ENCODE measurements at places on chromosomes 16 and 17.

GRCh38 chr16:86984991-86985647 lies 332.1 kb downstream of the C16orf95 start:
- no peak for DNase-seq

- DNase-seq = no peak
These were observed 83.2 kb upstream of the GNAO1 start for GRCh38 chr16:56108056-56108471.

DNA sequence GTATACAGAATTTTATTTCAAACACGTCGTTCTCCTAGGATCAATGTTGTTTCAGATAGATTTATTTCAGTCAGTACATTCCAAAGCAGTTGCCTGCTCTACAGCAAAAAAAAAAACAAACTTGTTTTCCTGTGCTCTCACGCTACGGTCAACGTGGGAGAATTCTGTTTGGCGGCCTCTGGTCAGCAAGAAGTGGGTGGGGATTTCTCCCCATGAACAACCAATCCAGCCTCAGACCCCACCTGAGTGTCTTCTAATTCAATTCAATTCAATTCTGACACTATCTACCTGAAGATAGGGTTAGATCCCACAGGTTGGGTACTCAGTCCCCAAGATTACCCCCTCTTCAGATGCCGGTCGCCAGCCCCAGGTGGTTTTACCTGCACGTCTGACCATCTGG lies 22.1 kb downstream of the C17orf58 start:
- DNase-seq = no peak

GRCh38 chr16:14321542-14321941 lies 250.4 kb downstream of the MRTFB start:
- DNase-seq = no peak

- DNase-seq = no peak
These were observed 139.9 kb upstream of the CACNG3 start for GRCh38 chr16:24116046-24116776.

DNA sequence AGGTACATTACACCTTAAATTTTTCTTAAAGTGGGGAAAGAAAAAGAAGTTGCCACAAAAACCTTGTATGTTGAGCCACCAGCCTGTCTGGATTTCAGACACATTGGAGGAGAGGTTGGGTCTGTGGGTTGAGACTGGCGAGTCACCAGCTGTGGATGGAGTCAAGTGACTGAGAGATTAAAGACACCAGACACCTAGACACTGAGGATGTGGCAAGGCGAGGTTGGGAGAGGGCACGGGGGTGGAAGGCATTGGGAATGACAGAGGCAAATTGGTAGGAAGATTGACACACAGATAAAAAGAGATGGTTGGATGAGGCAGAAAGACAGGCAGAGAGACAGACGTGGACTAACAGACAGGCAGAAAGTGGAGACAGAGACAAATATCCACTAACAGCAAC lies 49.6 kb downstream of the KCNJ12 start:
- DNase-seq = no peak

GRCh38 chr16:84546669-84547545 lies 42.4 kb upstream of the MEAK7 start:
- no peak for DNase-seq

- no peak for DNase-seq
These were observed 210.4 kb upstream of the N4BP1 start for GRCh38 chr16:48820379-48820778.

GRCh38 chr16:14182999-14183398 lies 111.9 kb downstream of the MRTFB start:
- no peak for DNase-seq

DNA sequence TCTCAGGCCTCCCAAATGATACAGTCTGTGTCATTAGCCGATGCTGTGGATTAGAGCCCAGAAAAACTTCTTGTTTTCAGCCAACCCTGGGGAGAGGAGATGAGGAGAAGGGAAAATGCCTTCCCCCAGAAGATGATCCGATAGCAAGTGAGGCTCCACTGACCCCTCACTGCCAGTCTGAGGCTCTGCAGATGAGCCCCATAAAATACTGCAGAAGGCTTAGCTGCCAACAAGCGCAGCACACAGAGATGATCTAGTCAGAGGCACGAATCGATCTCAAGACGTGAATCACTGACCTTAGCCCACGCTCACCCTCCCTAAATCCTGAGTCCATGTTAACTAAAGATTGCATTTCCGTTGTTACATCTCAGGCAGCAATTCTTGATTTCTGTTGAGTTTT lies 31.5 kb downstream of the SALL1 start:
- no peak for DNase-seq

GRCh38 chr16:81432937-81433557 lies 11.6 kb upstream of the CMIP start:
- no peak for DNase-seq

DNA sequence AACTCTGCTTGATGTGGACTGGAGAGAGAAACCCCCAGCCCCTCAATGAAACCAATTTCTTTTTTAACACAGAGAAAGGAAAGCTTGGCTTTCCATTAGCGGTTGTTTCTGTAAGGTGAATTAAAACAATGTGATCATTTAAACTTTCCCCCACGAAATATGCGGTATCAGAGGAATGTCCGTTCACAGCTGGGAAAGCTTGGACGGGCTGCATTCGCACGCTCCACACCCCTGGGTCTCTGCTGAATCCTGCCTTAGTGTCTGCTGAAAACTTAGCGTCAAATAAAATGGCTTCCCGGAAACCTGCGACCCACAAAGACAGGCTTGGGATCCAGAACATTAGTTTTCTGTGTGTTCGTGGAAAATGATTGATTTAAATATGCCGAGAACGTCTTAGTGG lies 71.7 kb downstream of the C16orf95 start:
- no peak for DNase-seq

DNA sequence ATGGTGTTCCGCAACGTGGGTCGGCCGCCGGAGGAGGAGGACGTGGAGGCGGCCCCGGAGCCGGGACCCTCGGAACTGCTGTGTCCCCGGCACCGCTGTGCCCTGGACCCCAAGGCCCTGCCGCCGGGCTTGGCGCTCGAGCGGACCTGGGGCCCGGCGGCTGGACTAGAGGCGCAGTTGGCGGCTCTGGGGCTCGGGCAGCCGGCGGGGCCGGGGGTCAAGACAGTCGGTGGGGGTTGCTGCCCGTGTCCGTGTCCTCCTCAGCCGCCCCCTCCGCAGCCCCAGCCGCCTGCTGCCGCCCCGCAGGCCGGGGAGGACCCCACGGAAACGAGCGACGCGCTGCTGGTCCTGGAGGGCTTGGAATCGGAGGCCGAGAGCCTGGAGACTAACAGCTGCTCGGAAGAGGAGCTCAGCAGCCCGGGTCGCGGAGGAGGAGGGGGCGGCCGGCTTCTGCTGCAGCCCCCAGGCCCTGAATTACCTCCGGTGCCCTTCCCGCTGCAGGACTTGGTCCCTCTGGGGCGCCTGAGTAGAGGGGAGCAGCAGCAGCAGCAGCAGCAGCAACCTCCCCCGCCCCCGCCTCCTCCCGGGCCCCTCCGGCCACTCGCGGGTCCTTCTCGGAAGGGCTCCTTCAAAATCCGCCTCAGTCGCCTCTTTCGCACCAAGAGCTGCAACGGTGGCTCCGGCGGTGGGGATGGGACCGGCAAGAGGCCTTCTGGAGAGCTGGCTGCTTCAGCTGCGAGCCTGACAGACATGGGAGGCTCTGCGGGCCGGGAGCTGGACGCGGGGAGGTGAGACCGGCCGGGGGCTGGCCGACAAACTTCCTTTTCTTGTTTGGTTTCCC lies 821 bp downstream of the SOCS7 start:
- no peak for DNase-seq

DNA sequence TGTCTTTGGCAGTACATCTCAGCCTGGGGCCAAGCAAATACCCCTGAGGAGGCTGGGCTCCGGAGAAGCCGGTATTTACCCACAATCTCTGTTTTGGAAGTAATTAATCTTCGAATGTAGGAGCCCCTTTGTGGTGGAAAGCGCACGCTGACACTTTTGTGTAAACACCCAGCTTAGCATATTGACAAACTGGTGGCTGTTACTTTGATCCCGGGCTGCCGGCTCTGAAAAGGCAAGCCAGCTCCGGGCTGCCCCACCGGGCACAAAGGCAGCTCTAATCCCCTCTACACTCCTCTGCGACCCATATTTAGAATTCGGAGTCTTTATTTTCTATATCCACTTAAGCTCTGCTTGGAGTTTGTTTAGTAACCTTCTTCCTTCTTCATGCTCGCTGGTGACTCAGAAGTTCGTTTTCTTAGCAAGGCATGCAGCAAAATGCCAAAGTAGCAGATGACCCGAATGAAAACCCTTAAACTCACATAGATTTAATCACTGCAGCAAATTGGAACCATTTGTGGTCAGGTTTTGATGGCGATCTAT lies 144.0 kb upstream of the IRX3 start:
- DNase-seq = no peak

- no peak for DNase-seq
These were observed 257.5 kb downstream of the SEC14L1 start for GRCh38 chr17:77398274-77398673.

DNA sequence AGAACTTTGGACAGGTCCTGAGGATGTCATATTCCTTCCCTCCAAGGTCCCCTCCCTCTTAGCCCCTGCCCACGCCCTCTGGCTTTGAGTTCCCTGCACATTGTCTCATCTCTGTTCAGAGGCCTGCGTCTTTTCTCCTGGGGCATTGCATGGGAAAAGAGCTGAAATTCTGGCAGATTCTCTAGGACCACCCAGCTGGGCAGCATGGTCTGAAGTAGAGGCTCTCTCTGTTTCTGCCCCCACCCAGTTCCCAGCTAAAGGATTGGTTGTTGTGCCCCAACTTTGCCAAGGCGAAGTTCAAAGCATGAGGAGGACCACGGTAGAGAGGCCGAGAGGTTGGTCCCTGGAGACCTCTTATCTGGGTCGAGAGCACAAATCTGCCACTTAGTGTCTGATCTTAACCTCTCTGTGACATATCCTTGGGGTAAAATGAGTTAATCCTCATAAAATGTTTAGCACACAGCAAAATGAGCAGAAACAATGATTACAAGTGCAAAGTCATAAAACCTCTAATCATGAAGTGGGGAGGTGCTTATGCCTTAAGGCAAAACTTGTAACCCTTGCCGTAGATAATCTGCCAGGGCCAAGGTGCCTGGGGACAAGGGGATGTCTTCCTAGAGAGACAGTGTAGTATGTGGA lies 2.4 kb downstream of the ABAT start:
- no peak for DNase-seq

- no peak for DNase-seq
These were observed 9.9 kb downstream of the MLYCD start for GRCh38 chr16:83908798-83909197.

- no peak for DNase-seq
These were observed 32.4 kb downstream of the NDEL1 start for GRCh38 chr17:8468127-8468526.

DNA sequence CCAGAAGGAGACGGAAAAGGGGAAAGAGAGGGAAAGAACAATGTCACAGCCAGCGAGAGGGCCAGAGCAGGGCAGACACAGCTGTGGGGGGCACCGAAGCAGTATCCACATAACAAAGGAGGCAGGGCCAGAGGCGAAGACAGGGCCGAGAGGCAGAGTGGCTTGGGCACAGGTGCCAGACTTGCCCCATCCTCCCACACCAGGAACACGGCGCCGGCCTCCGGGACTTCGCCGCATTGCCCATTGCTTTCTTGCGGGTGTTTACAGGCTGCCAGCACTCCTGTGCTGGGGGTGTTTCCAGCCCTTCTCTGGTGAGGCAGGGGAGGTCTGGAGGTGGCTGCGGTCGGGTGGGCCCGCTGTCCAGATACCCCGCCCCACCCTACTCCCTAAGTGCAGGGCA lies 78.0 kb downstream of the ENGASE start:
- DNase-seq = no peak

DNA sequence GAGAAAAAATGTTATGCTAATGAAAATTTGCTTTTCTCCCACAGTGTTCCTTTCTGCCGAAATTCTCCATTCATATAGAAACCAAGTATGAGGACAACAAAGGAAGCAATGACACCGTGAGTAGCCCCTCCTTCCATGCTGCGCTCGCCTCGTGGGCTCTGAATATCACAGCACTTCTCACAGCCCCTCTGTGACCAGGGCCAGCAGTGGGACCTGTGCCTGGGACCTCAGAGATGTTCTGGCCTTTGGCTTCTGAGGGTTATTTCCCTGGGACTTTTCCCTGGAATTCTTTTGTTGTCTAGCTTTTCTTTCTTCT lies 139.6 kb upstream of the NOL11 start:
- DNase-seq = no peak

DNA sequence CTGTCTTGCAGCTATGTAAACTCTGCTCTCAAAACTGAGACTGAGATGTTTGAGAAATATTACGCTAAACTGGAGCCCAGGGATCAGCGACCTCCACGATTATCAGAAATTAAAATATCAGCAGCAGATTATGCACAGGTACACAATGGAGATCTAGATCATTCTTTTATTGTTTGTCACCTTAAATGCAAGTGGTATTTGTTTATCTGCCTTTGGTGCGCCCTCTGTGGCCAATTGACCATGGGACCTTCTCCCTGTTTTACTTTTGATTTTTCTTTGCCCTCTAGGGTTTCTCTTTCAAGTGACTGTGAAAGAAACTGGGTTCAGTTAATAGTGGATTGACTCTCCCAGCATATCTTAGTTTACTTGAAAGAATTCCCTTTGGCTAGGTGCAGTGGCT lies 42.1 kb downstream of the PRSS54 start:
- DNase-seq = no peak

GRCh38 chr17:50201276-50201854 lies at the start of gene COL1A1:
Gene COL1A1 (minus strand): TSS chr17:50201631. CDS start chr17:50201513, 118 bp downstream.
- DNase-seq = no peak

DNA sequence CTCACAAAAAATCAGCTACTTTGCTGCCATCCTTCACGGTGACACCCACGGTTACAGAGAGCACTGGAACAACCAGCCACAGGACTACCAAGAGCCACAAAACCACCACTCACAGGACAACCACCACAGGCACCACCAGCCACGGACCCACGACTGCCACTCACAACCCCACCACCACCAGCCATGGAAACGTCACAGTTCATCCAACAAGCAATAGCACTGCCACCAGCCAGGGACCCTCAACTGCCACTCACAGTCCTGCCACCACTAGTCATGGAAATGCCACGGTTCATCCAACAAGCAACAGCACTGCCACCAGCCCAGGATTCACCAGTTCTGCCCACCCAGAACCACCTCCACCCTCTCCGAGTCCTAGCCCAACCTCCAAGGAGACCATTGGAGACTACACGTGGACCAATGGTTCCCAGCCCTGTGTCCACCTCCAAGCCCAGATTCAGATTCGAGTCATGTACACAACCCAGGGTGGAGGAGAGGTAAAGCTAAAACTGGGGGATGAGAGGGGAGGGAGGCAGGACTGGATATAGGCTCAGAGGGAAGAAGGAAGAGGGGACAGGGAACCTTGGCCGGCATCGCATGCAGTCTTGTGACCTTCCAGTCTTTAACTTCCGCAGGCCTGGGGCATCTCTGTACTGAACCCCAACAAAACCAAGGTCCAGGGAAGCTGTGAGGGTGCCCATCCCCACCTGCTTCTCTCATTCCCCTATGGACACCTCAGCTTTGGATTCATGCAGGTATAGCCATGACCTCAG lies 581 bp downstream of the CD68 start:
- DNase-seq = no peak

- no peak for DNase-seq
These were observed 8.6 kb upstream of the DHRS13 start for GRCh38 chr17:28911411-28912045.

- DNase-seq = no peak
These were observed 27.9 kb downstream of the CPPED1 start for GRCh38 chr16:12775656-12776236.

- no peak for DNase-seq
These were observed 80.3 kb upstream of the LHX1 start for GRCh38 chr17:36856903-36857381.
